ENCODE measurements at places on chromosomes 7 and 10.

DNA sequence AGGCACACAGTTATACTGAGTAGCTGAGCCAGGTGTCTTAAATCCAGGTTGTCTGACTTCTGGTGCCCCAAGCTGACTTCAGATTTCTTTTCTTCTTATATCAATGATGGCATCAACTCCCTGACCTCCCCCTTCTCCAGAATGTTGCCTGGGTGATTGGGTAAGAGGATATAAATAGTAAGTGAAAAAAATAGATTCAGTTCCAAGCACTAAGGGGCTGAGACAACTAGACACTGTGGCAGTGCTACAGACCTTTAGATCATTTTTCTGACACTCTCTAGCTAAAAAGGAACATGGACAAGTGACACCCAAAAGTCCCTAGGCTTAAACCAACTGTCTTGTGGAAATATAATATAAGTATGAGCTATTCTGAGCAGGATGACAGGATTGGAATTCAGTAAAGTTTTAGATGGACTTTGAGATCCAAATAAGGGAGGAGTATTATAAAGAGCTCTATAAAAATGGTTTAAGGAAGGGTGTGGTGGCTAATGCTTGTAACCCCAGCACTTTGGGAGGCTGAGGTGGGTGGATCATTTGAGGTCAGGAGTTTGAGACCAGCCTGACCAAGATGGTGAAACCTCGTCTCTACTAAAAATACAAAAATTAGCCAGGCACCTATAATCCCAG, 589.1 kb upstream of the GALNT17 start:
- no peak for DNase-seq

DNA sequence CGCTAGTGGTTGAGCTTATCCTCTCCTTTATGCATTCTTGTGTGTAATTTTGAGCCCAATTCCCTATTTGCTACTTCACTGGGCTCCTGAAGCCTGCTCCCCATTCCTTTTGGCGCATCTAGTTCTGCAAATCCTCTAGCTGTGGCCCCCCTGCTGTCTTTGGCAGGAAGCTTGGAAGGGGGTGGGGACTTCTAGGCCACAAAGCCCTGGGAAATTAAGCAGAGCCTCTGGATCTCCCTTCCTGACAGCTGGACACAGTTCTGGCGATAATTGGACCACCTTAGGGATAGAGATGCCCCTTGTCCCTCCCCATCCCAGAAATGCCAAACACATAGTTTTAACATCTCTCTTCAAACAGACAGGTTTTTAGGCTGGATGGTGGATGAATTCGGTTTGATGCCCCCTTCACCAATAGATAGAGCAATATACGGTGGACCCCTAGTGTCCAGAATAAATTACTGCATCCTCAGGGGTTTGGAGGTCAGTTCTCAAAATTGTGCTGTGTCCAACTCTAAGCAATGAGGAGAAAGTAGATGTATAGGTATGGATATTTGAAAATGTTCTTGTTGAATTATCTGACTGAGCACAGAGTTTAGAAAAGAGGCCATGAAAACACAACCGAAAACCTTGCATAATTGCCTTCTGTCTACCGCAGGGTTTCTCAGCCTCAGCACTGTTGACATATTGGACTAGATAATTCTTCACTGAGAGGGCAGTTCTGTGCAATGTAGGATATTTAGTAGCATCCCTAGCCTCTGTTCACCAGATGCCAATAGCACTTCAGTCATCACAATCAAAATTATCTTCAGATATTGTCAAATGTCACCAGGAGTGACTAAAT, 75.5 kb downstream of the PAPSS2 start:
- DNase-seq, result peak; percentile 48

GRCh38 chr10:21962358-21962757, 41.2 kb downstream of the DNAJC1 start:
- DNase-seq, result no peak

DNA sequence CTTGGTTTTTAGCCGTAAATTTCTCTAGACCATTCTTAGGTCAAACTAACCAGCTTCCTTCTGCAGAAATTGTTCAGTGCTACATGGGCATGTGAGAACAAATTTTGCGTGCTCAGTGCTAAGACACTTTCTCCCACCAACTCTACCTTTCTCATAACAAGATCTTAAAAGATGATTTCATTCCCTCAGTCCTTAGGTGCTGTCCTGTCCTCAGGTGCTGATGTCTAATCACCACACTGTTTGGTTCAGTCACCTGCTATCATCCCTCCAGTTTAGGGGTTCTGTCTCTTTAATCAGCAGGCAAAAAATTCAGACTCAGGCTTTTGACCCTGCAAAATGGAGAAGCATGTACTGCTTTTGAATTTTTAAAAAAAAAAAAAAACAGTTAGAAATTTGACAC, 227.5 kb upstream of the YAE1 start:
- no peak for DNase-seq

DNA sequence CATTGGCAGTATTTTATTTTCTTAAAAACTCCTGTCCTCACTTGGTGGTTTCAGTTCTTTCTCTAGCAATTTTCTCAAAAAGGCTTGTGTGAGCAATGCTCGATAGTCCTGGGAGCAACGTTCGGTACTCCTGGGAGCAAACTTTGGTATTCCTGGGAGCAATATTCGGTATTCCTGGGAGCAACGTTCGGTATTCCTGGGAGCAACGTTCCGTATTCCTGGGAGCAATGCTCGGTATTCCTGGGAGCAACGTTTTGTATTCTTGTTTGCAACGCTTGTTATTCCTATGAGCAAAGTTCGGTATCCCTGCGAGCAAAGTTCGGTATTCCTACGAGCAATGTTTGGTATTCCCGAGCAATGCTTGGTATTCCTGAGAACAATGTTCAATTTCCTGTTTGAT, 362.0 kb upstream of the ADARB2 start:
- DNase-seq, result no peak

- DNase-seq, result no peak
These were observed 287.1 kb downstream of the WDR11 start for GRCh38 chr10:121138112-121138860.

DNA sequence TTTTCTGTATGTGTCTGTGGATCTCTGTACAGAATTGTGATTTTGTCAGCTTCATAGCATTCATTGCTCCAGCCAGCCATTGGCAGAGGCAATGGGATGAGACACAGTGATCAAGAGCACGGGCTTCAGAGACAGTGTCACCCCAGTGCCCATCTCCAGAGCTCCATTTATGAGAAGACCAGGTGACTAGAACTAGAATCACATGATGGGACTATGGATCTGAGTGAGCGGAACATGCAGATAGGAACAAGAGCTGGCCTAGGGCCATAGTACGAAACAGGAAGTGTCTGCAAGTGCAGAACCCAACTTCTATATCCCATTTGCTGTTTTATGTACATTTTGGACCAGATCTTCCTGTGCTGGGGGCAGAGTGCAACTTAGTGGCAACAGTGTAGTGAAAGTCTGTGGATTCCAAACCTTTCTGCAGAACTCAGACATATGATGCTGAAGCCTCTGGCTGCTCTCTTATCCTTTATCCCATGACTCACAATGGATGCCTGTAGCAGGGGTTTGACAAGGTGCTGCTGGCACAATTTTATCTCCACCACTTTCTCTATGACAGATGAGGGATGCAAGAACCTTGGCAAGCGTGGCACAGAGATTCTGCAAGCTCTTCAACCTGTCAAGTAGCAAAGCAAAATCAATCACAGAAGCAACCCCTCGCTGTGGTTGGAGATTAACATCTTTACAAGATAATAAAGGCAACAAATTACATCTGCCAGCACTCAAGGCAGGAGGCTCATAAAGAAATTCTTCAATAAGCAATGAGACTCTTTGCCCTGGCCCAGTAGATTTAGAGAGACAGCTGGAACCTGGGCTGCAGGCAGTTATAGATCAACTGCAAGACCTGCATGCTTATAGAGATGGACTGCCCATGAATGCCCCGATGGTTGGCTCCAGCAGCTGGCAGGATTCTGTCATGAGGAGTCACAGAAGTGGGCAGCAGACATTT, 681.3 kb downstream of the TNS3 start:
- no peak for DNase-seq

- no peak for DNase-seq
These were observed 54.5 kb downstream of the PAX2 start for GRCh38 chr10:100799881-100800280.

- no peak for DNase-seq
These were observed 80.7 kb downstream of the FANK1 start for GRCh38 chr10:125976960-125977605.

GRCh38 chr7:36904802-36905201, 180.5 kb upstream of the AOAH start:
- no peak for DNase-seq

DNA sequence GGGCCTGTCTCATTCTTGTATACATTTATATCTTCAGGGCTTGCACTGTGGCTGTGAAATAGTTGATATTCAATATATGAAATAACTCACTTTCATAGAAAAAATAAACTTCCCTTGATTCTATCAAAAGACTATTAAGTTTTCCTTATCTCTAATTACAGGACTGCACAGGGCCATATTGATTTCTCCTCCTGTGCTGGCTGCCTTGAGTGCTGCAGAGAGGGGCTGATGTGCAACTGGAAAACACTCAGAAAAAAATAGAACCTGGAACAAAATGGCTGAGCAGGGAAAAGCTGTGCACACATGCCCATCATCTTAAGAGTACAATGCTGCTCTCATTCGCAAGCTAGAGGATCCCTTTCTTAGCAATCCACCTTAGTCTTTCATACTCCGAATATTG, 5.9 kb upstream of the HDAC9 start:
- DNase-seq, result no peak

- DNase-seq, result no peak
These were observed 157.9 kb upstream of the INSYN2A start for GRCh38 chr10:127354255-127354654.

GRCh38 chr10:91677911-91678310, 45.0 kb upstream of the PPP1R3C start:
- DNase-seq, result no peak

GRCh38 chr10:115604627-115605026, 511.5 kb downstream of the ATRNL1 start:
- no peak for DNase-seq

DNA sequence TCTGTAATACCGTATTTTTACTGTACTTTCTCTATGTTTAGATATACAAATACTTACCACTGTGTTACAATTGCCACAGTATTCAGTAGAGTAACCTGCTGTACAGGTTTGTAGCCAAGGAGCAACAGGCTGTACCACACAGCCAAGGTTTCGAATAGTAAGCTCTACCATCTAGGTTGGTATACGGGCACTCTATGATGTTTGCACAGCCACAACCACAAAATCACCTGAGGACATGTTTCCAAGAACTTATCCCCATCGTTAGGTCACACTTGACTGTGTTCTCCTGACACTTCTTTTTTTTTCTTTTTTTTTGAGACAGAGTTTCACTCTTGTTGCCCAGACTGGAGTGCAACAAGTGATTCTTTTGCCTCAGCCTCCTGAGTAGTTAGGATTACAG, 134.6 kb upstream of the TRIM24 start:
- no peak for DNase-seq

DNA sequence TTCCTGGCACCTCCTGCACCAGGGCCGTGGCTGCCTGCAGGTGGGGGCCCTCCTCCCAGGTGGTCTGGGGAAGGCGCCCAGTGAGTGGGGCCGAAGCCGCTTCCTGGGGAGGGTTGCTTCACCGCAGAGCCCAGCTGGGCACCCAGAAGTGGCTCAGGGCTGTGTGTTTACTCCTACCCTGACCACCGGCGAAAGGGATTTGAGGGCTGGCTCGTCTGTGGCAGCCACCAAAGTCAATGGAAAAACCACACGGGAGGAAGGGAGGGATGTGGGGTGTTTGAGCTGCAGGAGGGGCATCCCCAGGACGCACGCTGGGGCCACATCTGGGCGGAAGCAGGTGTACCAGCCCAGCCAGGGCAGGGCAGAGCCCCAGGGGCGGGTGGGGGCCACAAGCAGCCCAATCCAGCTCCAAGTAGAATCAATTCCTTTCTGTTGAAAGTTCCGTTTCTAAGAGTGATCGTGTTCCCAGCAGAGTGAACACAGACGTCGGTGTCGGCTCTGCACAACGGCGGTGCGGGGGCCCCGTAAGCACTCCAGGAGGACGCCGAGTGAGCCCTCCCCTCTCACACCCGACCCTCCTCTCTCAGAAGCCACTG, 69.9 kb downstream of the FOXL3 start:
- DNase-seq, result no peak

GRCh38 chr10:34292675-34293074, 522.4 kb downstream of the PARD3 start:
- DNase-seq, result no peak

- no peak for DNase-seq
These were observed 86.6 kb upstream of the INSYN2A start for GRCh38 chr10:127283017-127283416.

DNA sequence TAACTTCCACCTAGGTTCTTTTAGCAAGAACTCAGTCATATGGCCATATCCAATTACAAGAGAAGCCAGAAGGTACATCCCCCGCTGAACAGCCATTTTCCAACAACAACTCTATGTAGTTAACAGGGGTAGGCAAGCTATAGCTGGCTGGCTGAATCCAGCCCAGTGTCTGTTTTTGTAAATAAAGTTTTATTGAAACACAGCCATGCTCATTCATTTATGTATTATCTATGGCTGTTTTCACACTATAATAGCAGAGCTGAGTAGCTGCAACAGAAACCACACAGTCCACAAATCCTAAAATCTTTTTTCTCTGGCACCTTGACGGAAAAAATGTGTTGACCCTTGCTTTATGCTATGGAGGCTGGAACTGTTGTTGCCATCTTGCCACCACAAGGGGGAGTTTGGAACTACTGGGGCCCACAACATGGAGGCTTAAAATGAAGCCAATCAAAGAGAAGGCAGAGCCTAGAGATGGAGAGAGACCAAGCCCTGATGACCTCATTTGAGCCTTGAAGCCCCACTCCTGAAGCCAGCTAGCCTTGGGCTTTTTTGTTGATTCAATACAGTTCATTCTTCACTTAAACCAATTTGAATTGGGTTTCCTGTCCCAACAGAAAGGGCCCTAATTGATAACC, 33.3 kb upstream of the XPNPEP1 start:
- DNase-seq, result peak; percentile 42

DNA sequence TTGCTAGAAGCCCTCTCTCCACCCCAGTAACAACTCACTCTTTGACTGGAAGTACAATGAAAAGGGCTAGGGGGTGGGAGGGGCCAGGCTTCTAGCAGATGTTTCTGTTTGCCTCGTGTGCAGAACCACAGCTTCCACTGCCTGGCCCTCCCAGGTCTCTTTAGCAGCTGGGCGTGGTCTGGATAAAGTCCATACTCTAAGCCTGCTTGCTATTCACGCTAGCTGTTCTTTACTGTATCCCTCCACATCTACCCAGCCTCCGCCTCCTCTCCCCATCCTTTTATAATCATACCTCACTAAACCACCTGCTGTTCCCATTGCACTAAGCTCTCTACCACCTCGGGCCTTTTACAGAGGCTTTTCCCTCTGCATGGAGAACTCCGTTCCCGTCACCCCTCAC, 288.8 kb downstream of the CAMK1D start:
- no peak for DNase-seq

- no peak for DNase-seq
These were observed 3.4 kb downstream of the KCNH2 start for GRCh38 chr7:150974468-150975391.

Data from brain microvascular endothelial cell (primary cell).